ENCODE measurements at places on chromosomes 7 and 10.

DNA sequence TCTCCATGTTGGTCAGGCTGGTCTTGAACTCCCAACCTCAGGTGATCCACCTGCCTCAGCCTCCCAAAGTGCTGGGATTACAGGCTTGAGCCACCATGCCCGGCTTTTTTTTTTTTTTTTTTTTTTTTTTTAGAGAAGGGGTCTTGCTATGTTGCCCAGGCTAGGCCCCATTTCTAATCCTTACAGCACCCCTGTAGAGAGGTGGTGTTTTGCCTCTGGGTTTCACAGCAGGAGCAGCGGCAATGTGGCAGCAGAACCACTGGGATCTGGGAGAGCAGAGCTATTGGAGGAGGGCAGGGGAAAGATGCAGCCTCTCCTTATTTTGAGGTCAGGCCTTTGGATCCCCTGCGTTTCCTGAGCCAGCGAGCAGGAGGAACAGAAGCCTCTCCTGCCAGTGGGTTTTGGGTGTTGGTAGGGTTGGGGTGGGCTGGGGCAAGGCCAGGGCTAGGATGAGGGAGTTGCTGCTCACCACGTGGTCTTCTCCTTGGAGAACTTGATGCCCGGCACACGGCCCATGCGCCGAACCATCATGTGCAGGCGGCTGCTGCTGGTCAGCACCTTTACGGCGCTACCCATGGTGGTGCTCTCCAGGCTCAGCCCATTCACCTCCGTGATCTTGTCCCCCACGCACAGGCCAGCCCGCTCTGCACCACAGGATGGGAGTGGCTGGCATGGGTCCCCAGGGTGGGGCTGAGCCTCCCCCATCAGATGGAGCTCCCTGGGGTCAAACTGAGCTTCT lies 7.8 kb downstream of the PDZD7 start:
- DNase-seq, result no peak

DNA sequence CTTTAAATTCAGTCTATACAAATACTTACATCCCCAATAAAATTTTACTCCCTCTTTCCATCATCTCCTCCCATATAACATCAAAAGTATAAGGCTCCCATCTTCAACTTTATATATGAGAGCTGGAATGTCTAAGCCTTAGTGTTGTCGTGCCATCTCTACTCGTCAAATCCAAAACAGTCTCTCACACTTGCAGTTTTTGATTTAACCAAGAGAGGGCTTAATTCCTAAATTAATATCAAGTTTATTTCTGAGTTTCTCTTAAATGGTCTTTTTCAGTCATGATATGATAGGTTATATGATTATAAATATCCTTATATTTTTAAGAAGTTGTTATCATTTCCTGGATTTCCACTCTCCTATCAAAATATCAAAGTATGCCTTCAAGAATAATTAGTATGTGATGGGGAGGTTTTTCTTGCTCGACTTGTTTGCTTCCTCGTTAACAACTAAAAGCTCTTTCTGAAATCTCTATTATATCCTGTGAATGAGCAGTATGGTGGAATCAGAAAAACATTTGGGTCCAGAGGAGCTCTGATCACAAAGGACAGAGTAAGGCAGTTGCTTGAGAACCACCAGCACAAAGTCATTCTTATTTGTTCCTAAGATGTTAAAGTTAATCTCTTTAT lies 12.5 kb upstream of the LIPK start:
- no peak for DNase-seq

DNA sequence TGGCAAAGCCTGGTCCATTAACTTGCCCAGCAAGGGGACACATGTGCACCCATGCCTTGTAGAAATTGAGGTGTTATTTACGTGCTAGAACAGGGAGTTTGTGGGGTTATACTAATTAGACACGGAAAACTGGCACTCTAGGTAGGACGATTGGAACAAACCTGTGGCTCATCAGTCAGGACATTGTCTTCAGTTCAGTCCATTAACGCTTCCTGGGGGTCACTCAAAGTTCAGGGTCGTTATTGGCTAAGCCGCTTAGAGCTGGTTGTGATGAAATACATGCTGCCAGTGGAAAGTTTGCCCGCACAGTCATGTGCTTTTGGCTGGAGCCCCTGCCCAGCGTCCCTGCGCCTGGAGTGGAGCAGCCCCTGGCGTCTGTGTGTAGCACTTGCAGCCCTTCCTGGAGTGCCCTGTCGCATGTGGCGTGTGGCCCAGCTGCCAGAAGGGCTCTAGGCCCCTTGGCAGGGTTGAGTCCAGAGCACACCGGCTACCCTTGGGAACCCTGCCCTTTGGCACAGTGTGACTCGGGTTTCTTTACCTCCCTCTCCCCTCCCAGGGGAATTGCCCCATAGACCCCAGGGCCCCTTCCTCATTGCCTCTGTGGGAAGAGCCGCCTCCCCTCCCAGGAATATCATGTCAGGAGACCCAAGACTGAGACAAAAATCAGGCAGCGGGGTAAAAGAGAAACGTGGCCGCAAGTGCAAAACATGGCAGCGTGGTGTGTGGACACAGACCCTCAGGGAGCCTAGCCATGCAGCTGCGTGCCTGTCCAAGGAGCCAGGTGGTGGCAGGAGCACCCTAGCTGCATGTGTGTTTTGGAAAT lies 9.8 kb downstream of the ZNF775 start:
- no peak for DNase-seq

- DNase-seq, result no peak
Measured at GRCh38 chr10:239109-239508, 103.9 kb downstream of the ZMYND11 start.

DNA sequence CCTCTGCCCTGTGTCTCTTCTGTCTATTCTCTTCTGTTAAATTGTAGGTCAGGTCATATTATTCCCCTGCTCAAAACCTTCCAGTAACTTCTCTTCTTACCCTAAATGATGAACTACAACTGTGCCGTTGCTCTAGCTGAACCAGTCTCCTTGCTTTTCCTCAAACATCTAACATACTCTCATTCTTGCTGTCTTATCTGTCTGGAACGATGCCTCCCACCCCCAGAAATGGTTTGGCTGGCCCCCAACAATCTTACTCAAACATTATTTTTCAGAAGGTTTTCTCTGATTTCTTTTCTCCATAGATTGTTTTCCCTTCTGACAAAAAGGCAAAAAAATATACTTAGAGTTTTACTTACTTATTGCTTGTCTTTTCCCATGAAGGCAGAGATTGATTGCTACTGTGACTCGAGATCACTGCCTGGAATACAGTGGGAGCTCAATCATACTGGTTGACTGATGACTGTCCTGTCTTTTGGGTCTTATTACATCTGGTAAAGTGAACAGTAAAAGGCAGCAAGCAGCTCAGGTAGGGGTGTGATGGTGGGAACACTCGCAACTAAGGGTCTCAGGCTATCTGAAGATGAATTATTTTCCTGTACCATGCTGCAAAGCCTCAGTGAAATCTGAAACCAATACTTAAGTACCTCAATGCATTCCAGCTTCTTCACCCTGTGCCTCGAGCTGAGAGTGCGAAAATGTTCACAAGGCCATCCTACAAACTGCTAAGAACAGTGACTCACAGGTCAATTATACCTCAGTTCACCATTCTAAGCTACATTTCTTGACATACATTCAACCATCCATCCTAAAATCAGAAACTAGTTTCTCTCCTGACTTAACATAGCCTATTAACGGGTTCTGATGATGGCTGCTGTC lies 67.6 kb downstream of the DNMBP start:
- DNase-seq, result no peak

DNA sequence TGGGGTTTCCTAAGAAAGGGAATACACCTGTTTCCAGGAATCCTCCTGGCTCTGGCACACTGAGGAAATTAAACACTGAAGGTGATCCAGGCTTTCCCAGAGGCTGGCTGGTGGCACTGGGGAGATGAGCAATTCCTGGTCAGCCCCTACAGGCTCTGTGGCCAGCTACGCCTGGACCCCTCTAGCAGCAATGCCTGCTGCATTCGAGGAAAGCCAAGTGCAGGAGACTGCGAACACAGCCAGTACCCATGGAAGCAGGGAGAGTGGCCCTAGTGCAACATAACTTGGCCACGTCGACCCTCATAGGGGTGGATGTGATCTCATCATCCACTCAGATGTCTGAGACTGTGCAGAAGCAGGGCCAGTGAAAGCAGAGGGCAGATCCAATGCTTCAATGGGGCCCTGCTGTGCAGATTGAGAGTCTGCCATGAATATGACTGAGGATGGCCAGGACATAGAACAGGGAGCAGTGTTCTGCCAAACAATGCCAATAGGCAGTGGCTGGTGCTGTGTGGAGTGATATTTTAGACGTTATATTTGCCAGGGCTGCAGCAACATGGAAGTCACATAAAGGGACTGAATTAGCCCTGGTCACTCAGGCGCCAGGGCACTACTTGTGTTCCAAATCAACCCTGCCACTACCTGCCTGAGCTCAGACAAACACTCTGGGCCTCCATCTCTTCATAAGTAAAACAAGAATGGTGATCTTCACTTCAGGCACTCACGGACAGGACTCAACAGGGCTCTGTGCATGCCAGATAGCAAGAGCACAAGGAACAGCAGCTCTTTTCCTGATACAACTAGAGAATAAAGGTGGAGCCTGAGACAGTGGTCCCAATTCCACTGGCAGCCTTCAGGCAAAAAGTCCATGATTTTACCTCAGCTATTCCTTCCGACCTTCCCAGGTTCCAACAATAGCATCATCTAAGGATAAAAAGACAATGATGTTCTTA lies 2.4 kb downstream of the ZNF488 start:
- DNase-seq, result no peak

DNA sequence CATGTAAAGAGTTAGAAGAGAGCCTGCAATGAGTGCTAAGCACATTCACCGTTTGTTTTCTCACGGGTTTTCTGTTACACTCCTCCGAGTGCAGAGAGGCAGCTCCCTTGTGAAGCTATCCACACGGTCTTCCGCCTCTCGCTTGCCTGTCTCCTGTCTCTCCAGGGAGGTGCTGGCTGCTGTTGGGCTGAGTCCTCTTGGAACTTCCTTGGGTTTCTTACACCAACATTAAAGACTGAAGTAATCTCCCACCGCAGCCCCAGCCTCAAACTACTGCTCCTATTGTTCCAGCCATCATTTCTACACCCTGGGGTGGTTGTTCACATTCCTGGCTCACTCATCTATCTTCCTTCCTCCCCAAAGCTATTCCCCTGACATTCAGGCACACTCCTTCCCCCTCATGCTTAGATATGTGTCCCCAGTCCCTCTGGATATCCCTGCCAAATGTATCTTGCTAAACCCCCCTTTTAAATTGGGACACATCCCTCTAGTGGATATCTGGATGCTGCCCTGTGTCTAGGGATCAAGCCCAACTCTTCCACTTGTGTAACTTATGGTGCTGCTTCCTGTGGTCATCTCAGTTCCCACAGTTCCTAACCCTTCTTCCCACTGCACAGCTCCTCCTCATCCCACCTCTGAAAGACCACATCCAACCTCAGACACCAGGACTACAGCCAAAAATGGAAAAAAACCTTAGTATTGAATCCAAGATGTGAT lies 14.1 kb downstream of the ESYT2 start:
- DNase-seq, result no peak

DNA sequence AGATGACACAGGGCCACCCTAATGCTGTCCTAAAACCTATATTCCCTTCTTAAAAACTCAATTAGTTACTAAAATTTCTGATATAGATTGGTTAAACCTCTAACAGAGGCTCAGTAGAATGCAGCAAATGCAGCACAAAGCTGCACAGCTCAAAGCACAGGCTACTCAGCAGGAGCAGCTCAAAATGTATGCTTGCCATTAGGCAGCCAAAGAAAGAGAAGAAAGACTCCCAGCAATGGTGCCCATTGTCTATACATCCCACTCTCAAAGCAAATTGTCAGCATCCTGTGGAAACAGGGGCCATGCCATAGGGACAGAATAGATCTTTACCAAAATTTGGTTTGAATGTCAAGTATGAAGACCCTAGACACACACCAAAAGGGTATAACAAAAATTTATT lies 73.5 kb downstream of the TFPI2 start:
- no peak for DNase-seq

DNA sequence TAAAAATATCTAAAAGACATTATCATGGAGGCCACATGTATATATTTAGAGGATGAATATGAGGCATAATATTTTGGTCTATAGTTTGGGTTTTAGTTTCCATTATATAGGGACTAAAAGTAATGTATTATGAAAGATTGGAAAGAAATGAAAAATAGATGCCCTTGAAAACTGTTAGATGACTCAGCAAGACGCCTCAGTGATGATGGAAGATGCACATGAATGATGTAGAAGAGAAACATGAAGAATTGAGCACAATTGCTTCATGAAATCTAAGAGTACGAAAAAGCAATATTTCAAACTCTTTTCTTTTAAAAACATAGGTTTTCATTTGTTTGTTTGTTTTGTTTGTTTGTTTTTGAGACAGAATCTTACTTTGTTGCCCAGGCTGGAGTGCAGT lies 89.8 kb downstream of the ARL4A start:
- DNase-seq, result no peak

GRCh38 chr7:133512560-133512959 lies 259.7 kb downstream of the EXOC4 start:
- no peak for DNase-seq

GRCh38 chr7:2649991-2650390 lies 18.2 kb downstream of the TTYH3 start:
- no peak for DNase-seq

DNA sequence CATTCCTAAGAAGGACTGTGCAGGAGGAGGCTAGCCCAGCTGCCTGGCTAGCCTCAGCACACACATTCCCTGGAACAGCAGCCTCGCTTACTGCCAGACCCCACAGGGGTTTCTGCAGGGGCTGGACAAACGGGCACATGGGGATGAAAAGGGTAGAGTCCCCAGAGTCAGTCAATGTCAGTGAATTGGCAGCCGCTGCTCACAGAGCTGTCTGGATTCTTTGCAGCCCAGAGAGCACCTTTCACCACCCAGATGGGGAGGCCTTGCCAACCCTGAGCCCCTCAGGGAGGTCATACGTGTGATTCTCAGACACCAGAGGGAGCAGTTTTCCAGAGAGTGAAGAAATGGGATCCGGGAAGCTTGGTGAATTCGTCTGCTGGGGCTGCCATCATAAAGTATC lies 143.3 kb downstream of the KCNMA1 start:
- DNase-seq, result no peak

- no peak for DNase-seq
Measured at GRCh38 chr7:68423356-68423755, 1174.9 kb upstream of the AUTS2 start.

- DNase-seq, result no peak
Measured at GRCh38 chr10:36494371-36494770, 631.0 kb upstream of the ANKRD30A start.

DNA sequence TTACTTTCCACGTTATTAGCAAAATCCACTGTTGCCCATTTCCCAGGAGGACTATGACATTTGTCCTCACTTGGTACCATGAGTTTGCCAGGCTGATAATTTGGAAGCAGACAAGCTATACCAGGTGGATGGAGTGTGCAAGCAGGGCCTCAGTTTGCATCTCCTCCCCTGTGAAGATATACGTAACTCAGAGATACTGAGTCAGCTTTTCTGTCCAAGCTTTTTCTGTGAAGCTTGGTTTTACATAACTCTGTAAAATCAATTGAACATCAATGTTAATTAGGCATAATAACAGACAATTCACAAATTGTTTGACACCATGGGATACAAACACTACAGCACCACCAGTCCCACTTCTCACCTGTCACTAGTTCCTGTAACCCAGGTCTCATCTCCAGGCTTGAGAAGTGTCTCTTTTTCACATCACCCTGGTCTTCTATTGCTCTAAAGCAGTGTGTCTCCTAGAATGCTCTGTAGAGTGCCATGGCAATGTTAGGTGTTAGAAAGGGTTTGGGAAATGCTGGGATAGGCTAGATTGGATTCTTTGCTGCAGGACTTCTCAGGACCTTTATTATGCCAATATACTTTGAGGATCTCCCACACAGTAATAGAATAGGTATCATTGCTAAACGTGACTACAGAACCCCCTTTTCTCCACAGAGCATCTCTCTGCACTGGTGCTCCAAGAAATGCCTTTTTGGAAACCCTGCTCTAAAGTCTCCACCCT lies 13.7 kb downstream of the FFAR4 start:
- no peak for DNase-seq
